ENCODE measurements at places on chromosomes 2 and 18. TPM values are rescaled to one million over a fixed set of nuclear protein-coding genes. Genes with fewer than 3 reads are reported as not detected.

The TANC1 gene
- 0.70 TPM for total RNA-seq

The FAM124B gene
- 0.25 TPM for total RNA-seq

The SGPP2 gene
- total RNA-seq = 2.8 TPM

The NYAP2 gene
- not detected for total RNA-seq

The GCG gene
- not detected for total RNA-seq

The ABCB11 gene
- total RNA-seq = not detected

The TMEM163 gene
- not detected for total RNA-seq

The RBKS gene
- total RNA-seq = 8.9 TPM

The LBH gene
- total RNA-seq = 130 TPM

The PROKR1 gene
- not detected for total RNA-seq

The FER1L5 gene
- not detected for total RNA-seq

The GRB14 gene
- not detected for total RNA-seq

The LOXHD1 gene
- total RNA-seq = 0.45 TPM

The LYPD1 gene
- total RNA-seq = not detected

The CNTNAP5 gene
- not detected for total RNA-seq

The ZSWIM2 gene
- not detected for total RNA-seq

The PSMA8 gene
- total RNA-seq = 1.3 TPM

The C2orf66 gene
- total RNA-seq = not detected

The CDK5R2 gene
- total RNA-seq = not detected

The TM4SF20 gene
- total RNA-seq = not detected

The MC2R gene
- not detected for total RNA-seq

The IL37 gene
- total RNA-seq = not detected

The ZNF521 gene
- total RNA-seq = not detected

The ACTR1B gene
- 143 TPM for total RNA-seq

The REG1B gene
- not detected for total RNA-seq

The G6PC2 gene
- total RNA-seq = not detected

The REG3A gene
- not detected for total RNA-seq

The GPR75 gene
- total RNA-seq = 1.2 TPM

The SESTD1 gene
- total RNA-seq = 2.6 TPM

The SIX2 gene
- not detected for total RNA-seq

The SF3B6 gene
- 144 TPM for total RNA-seq

The C18orf54 gene
- 7.6 TPM for total RNA-seq

The SOCS6 gene
- total RNA-seq = 0.47 TPM

The CYS1 gene
- total RNA-seq = 0.11 TPM

The TRIM43 gene
- total RNA-seq = not detected

The ORMDL1 gene
- 53.7 TPM for total RNA-seq

The STARD6 gene
- total RNA-seq = not detected
